ENCODE measurements at places on chromosomes 12 and 14. TPM values are rescaled to one million over a fixed set of nuclear protein-coding genes. Genes with fewer than 3 reads are reported as not detected.

- no peak for DNase-seq
Observed at GRCh38 chr14:95211721-95212504, 54.6 kb upstream of the DICER1 start.

GRCh38 chr12:75177997-75178396 lies 31.6 kb downstream of the KCNC2 start:
- no peak for DNase-seq

GRCh38 chr12:47400266-47400665 lies 305.6 kb downstream of the RPAP3 start:
- no peak for DNase-seq

DNA sequence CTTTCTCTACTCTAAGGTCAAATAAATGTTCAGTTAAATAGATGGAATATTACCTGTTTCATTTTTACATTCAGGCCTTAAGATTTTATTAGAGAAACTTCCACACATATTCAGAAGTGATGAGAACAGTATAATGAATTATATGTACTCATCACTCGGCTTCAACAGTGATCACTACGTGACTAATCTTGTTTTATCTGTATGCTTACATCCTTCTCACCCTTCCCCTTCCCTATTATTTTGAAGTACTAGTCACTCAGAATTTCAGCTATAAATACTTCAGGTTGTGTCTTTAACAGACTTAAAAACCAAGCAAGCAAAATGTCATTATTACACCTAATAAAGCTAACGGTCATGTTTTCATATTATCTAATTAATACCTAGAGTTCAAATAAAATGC lies 34.9 kb downstream of the ETV6 start:
- DNase-seq: no peak

GRCh38 chr12:50533971-50534370 lies 29.2 kb downstream of the DIP2B start:
- DNase-seq: no peak

Gene ACSM4
- polyA plus RNA-seq: 0.11 TPM
